ENCODE measurements at places on chromosomes 6 and 20.

DNA sequence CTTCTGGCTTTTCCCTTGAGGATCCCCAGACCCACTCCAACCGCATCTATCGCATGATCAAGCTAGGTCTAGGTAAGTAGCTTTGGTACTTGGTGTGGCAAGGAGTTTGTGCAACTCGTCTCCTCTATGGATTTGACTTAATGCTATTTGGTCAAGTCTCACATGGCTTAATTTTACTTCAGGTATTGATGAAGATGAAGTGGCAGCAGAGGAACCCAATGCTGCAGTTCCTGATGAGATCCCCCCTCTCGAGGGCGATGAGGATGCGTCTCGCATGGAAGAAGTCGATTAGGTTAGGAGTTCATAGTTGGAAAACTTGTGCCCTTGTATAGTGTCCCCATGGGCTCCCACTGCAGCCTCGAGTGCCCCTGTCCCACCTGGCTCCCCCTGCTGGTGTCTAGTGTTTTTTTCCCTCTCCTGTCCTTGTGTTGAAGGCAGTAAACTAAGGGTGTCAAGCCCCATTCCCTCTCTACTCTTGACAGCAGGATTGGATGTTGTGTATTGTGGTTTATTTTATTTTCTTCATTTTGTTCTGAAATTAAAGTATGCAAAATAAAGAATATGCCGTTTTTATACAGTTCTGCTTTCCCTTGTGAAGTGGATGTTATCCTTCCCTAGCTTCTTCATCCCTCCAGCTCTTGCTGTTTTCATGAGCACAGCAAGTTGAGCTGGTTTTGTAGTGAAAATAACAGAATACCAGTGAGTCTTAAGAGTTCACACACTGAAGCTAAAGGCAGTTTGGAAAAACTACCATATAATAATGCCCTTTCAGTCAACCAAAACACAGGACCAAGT lies 3.8 kb downstream of the SLC35B2 start:
- peaks cover 50% of the 10 kb centered on the region for H3K36me3 ChIP-seq
- no peak for DNase-seq
- H3K4me3 ChIP-seq = no peak overlapping the region
- no peaks in the 10 kb centered on the region for H3K27me3 ChIP-seq

- no peaks in the 10 kb centered on the region for H3K36me3 ChIP-seq
- H3K27ac ChIP-seq = no peak overlapping the region
- no peak overlapping the region for H3K4me3 ChIP-seq
- DNase-seq = no peak
- no peaks in the 10 kb centered on the region for H3K27me3 ChIP-seq
- no peaks in the 10 kb centered on the region for H3K4me1 ChIP-seq
Measured at GRCh38 chr6:146593986-146594385, 4.8 kb upstream of the ADGB start.

GRCh38 chr6:27889628-27890444 lies 22.4 kb downstream of the OR2B2 start:
- H3K27me3 ChIP-seq = no peaks in the 10 kb centered on the region
- H3K36me3 ChIP-seq = no peaks in the 10 kb centered on the region
- peak; percentile 16 for DNase-seq
- H3K4me1 ChIP-seq = peaks cover 39% of the 10 kb centered on the region
- H3K27ac ChIP-seq = peak overlapping the region; percentile 98
- peak overlapping the region; percentile 43 for H3K4me3 ChIP-seq

DNA sequence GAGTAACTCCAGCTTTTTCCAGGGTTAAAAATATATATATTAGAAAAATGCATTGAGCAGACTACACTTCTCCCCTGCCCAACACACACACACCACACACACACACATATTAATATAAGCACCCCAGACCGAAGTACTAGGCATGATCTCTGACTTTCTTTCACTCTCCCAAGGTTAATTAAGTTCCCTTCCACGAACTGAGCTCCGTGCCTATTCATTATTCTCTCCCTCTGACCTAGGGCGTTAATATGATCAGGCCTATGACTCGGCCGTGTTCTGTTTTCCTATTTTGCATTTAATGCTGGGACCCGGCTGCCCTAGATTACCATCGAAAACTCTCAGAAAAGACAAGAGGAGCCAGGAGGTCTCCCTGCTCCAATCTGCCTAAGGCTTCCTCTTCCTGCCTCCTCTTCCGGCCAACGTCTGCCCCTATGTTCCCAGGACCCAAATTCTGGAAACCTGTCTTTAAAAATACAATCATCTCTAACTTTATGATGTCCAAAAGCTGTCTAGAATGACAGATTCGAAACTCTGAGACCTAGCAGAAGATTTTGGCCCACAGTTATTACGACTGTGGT lies 6.1 kb upstream of the POU3F2 start:
- no peaks in the 10 kb centered on the region for H3K36me3 ChIP-seq
- no peak for DNase-seq
- no peaks in the 10 kb centered on the region for H3K4me1 ChIP-seq
- peaks cover 7% of the 10 kb centered on the region for H3K27me3 ChIP-seq
- H3K27ac ChIP-seq = no peak overlapping the region

- no peak overlapping the region for H3K27ac ChIP-seq
Measured at GRCh38 chr20:54218470-54218869, 10.6 kb downstream of the PFDN4 start.

DNA sequence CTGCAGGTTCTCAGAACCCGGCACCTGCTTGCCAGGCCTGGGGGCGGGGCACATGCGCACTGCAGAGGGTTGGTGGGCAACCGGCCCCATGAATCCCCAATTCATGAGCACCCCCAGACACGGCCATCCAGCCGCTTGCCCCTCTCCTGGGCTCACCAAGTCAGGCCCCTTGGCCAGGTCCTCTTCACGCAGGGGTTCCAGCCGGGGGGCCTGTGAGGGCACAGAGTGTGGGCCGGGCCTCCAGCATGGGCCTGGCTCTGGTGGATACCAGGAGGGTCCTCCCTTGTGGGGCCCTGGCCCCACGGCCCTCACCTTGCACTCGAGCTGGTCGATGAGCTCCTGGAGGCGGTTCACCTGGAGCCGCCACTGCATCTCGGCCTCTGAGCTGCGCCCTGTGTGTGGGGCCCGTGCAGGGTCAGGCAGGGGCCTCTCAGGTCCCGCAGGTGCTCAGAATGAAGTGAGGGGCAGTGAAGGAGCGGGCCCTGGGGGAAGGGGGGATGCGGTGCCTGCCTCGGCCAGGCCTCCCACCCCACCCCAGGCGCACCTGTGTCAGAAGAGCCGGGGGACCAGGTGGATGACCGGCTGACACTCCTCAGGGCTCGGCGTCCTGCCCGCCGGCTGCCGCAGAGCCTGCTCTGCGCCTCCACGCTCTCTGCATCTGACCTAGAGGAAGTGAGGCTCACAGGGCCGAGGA lies 2.6 kb upstream of the C20orf144 start:
- H3K27me3 ChIP-seq = no peaks in the 10 kb centered on the region
- H3K27ac ChIP-seq = no peak overlapping the region
- H3K4me3 ChIP-seq = no peak overlapping the region
- no peak for DNase-seq
- H3K36me3 ChIP-seq = no peaks in the 10 kb centered on the region
- peaks cover 5% of the 10 kb centered on the region for H3K4me1 ChIP-seq

DNA sequence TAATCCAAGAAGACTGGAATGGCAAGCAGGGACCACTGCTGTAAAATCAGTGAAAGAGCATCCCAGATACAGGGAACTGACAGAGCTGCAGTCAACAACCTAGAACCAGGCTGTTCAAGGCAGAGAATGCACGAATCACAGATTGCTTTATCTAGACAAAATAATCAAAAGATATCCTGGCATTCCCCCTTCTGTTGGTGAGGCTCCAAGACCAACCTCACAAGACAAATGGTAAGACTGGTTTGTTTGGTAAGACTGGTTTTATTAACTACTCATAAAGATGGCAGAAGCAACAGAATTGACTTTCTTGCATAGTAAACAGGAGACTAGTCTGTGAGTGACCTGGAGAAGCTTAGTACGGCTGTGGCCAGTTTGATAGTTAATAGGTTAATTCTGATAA lies 88.8 kb upstream of the AHI1 start:
- H3K36me3 ChIP-seq = no peaks in the 10 kb centered on the region
- no peaks in the 10 kb centered on the region for H3K4me1 ChIP-seq
- no peak overlapping the region for H3K4me3 ChIP-seq
- no peaks in the 10 kb centered on the region for H3K27me3 ChIP-seq
- H3K27ac ChIP-seq = no peak overlapping the region

DNA sequence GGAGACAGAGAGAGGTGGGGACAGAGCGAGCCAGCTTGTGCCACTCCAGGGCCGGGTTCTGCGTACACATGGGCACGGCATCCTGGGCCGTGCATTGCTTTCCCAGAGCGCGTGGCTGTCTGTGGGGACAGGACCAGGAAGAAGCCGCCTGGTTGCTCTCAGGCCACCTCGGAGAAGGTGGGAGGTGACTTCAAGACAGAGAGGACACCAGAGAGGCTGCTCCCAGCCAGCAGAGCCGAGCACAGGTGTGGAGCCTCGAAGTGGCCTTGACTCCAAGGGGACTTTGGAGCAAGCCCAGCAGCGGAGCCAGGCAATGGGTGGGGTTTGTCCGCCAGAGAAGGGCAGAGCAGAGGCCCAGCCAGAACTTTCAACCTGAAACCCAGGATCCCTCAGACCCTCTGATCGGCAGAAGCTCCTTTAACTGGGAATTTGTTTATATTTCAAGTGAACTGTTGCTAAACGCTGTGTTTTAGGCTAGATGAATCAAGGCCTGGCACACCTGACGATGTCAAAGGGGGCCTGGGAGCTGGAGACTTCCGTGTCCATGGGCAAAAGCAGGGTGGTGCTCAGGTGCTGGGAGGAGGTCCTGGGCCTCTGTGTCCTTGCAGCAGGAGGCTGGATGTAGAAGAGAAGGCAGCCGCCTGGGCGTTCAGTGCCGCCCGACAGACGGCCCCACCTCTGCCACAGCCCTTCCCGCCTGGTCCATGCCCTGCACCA lies 262.1 kb downstream of the DLL1 start:
- no peak overlapping the region for H3K27ac ChIP-seq
- H3K4me3 ChIP-seq = no peak overlapping the region
- H3K27me3 ChIP-seq = no peaks in the 10 kb centered on the region
- peaks cover 30% of the 10 kb centered on the region for H3K4me1 ChIP-seq
- DNase-seq = no peak

DNA sequence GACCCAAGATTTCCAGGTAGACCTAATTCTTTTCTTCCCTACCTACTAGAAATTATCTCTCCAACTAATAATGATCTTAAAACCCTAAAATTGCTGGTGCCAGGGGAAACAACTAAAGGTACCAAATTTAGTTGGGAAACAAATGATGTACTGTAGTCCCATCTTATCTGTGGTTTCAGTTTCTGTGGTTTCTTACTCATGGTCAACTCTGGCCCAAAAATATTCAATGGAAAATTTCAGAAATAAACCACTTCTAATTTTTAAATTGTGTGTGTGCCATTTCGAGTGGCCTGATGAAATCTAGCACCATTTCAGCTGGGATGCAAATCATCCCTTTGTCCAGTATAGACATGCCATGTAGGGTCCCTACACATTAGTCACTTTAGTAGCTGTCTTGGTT lies 475.2 kb upstream of the EPHA7 start:
- DNase-seq = no peak
- H3K27me3 ChIP-seq = no peaks in the 10 kb centered on the region
- H3K4me3 ChIP-seq = no peak overlapping the region
- H3K36me3 ChIP-seq = no peaks in the 10 kb centered on the region

DNA sequence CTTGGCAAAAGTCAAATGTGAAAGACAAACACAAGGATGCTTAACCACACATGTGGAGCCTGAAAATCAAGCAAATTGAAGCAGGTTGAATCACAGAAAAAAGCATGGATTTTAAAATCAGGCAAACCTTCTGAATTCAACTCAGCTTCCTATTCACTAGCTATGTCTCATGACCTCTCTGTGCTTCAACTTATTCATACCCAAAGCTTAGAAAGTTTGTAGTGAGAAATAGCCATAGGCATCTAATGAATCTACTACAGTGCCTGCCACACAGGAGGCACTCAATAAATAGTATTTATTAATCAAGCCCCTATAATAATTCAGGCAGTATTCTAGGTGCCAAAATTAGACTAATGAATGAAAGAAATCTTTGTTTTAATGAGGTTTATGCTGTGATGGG lies 112.2 kb upstream of the TNFAIP3 start:
- H3K27ac ChIP-seq = no peak overlapping the region
- H3K27me3 ChIP-seq = no peaks in the 10 kb centered on the region
- H3K36me3 ChIP-seq = no peaks in the 10 kb centered on the region
- DNase-seq = no peak

DNA sequence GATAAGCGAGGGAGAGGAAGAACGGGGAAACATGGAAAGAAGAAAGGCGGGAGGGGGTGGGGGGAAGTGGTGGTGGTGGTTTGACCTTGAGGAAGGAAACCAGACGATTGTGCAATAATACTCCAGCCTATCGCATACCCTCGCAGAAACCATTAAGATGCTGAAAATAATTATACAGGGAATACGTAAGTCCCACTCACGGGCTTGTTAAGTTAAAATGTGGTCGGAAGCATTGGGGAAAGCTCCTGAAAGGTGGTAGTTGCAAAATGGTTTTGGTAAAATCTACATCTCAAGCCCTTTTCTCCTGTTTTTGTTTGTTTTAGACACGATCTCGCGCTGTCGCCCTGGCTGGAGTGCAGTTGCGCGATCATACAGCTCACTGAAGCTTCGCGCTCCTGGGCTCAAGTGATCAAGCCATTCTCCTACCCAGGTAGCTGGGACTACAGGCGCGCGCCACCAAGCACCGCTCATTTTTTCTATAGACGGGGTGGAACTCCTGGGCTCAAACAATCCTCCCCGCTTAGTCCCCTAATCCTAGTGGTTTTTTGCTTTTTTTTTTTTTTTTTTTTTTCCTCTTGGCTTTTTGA lies 128.9 kb upstream of the ZNF184 start:
- H3K4me1 ChIP-seq = peaks cover 6% of the 10 kb centered on the region
- DNase-seq = no peak
- peak overlapping the region; percentile 51 for H3K27ac ChIP-seq

- peak overlapping the region; percentile 94 for H3K27ac ChIP-seq
- peaks cover 97% of the 10 kb centered on the region for H3K4me1 ChIP-seq
- DNase-seq = no peak
- H3K36me3 ChIP-seq = peaks cover 8% of the 10 kb centered on the region
- no peak overlapping the region for H3K4me3 ChIP-seq
Measured at GRCh38 chr20:31706607-31707257, 15.9 kb downstream of the BCL2L1 start.

DNA sequence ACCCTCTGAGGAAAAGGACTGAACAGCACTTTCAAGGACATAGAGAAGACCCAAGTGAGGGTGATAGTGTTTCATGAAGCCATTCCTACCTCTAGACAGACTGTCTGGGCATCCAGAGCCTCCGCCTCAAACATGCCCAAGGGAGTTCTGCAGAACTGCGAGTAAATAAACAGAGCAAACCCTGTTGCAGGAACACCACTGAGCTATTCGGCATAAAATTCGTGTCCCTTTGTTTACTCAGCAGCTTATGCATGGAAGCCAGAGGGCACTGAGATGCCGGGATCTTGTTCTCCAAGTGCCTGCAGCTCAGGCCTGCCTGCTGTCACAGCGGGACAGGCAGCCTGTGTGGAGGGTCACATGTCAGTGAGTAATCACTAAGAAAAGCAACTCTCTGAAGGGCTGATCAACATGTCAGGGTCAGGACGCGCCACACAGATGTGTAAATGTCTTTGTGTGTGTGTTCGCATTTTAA lies 164.9 kb upstream of the HEY2 start:
- no peak overlapping the region for H3K27ac ChIP-seq
- H3K4me1 ChIP-seq = no peaks in the 10 kb centered on the region
- no peak overlapping the region for H3K4me3 ChIP-seq
- no peaks in the 10 kb centered on the region for H3K36me3 ChIP-seq

GRCh38 chr6:109897561-109898080 lies 80.5 kb upstream of the GPR6 start:
- H3K36me3 ChIP-seq = no peaks in the 10 kb centered on the region
- no peak overlapping the region for H3K4me3 ChIP-seq
- no peak for DNase-seq
- H3K27ac ChIP-seq = no peak overlapping the region

All from HCT116 (cell line).